Adrenal gland (tissue), 19 donors: ENCODE measurements at places on chromosomes 3 and 15.

DNA sequence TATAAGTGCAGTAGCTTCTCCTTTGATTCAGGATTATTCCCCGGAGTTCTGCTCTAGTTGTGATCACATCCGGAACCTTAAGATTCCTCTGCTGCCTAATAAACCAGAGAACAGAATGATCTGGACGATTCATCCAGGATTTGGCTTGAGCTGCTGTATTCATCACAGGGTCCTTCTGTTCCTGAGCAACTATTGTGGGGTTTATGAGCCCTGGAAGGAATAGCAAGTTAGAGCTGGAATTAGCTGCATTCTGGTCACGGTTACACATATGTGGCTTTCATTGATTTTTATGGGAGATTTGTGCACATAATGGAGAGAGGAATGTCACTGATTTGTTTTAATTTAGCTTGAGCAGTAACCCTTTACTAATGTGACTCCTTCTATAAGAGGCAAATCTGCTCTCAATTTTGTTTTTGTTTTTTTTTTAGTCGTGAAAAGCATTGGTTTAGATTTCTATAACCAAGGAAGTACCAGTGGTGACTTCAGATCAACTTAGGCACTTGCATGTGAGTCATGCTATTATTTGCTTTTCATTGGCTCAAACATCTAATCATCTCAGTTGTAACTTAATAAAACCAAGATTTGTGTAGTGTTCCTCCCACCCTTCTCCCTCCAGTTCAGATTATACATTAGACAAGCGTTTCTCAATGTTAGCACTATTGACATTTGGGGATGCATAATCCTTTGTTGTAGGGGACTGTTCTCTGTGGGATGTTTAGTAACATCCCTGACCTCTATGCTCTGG is 148.5 kb downstream of the OTOL1 start:
- H3K4me3 ChIP-seq: no peak overlapping the region
- no peaks in the 10 kb centered on the region for H3K36me3 ChIP-seq
- no peak for DNase-seq

DNA sequence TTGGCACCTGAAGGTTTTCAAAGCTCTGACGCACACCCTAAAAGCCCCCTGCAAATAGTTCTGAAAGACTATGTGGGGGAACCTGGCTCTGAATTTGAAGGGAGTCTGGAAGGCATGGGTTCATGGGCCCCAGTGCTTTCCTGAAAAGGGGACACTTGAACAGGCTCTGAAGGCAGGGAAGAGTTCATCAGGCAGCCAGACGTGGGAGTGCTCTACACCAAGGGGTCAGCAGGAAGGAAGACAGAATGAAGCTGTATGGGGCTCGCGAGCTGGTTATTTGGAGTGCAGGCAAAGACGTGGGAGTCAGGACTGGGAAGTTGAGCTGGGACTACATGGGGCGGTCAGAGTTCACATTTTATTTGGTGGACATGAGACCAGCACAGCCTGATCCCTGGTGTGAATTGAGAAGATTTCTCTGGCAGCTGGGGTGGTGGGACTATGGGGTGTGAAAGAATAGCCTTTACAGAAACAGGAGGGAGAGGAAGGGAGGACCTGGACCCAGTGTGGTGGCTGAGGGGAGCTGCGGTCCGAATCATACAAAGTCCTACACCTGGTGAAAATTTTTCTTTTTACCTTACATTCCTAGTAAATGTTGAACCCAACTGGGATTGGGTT is 12.6 kb downstream of the ABHD6 start:
- H3K36me3 ChIP-seq: no peaks in the 10 kb centered on the region
- H3K4me3 ChIP-seq: no peak overlapping the region
- DNase-seq: no peak

DNA sequence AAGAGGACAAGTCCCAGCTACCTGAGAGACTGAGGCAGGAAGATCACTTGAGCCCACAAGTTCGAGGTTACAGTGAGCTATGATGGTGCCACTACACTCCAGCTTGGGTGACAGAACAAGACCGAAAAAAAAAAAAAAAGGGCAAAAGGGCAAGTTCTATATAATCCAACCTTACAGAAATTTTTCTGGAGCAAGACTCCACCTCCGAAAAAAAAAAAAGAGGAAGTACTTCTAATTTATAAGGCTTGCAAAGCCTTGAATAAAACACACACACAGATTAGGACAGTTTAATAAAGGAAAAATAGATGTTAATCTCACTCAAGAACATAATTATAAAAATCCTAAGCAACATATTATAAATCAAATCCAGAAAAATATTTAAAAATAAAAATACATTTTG is 14.4 kb upstream of the XYLB start:
- no peak for DNase-seq
- no peaks in the 10 kb centered on the region for H3K4me1 ChIP-seq
- no peak overlapping the region for H3K27ac ChIP-seq

GRCh38 chr15:34264076-34264475 is 39.3 kb downstream of the EMC4 start:
- H3K27ac ChIP-seq: no peak overlapping the region
- no peaks in the 10 kb centered on the region for H3K4me1 ChIP-seq
- H3K4me3 ChIP-seq: no peak overlapping the region
- no peak for DNase-seq
